ENCODE measurements at places on chromosomes 6 and 20.
A peak's percentile ranks its signal among the peaks of the same experiment; 100 is the strongest.

DNA sequence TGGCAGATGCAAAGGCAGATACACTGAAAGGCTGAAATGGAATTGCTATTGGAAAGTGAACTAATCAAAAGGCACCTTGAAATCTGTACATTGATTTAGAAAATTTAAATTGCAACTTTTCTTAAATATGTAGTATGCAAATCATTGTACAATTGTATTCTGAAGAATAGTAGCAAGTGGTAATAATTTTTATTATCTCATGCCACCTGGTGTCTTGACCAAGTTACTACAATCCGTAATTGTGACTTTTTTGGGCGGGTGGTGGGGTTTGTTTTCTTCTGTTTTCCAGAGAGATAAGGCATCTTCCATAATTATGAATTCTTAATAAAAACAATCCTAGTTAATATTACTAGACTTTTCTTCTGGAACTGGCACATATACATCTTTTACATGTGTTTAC lies 12.5 kb upstream of the BCKDHB start:
- no peak for DNase-seq
- H3K4me1 ChIP-seq = peaks cover 9% of the 10 kb centered on the region
- H3K36me3 ChIP-seq = no peaks in the 10 kb centered on the region
- H3K27me3 ChIP-seq = no peaks in the 10 kb centered on the region
- H3K4me3 ChIP-seq = no peak overlapping the region

DNA sequence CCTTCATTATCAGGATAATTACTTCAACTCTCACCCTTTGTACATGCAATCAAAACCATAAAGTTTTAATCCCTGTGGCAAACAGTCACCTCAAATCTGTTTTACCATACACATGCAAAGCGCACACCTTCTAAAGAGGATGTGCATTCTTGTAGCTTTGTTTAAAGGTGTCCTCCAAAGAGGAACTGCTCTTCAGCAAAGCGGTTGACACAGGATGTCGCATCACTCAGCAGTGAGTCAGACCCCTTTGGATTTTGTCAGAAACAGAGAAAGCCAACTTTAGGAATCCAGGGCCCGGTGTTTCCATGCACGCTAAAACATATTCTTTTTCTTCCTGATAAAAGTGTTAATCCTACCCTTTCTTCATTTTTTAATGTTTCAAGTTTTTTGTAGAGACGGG lies 268.3 kb upstream of the ARID1B start:
- no peaks in the 10 kb centered on the region for H3K36me3 ChIP-seq
- H3K27me3 ChIP-seq = peaks cover 10% of the 10 kb centered on the region
- DNase-seq = no peak
- H3K27ac ChIP-seq = no peak overlapping the region
- H3K4me1 ChIP-seq = peaks cover 3% of the 10 kb centered on the region
- no peak overlapping the region for H3K4me3 ChIP-seq

GRCh38 chr6:31356946-31357466 lies at the start of gene HLA-B:
Gene HLA-B (minus strand): TSS chr6:31357179. CDS start chr6:31357158, 21 bp downstream.
- peaks cover 55% of the 10 kb centered on the region for H3K4me1 ChIP-seq
- H3K27ac ChIP-seq = peak within 1 kb of the TSS; percentile 100
- H3K36me3 ChIP-seq = peaks cover 35% of the 10 kb centered on the region
- peaks cover 2% of the 10 kb centered on the region for H3K27me3 ChIP-seq
- peak within 1 kb of the TSS; percentile 98 for H3K4me3 ChIP-seq
- DNase-seq = peak; percentile 92

GRCh38 chr6:11009353-11009752 lies 34.8 kb downstream of the ELOVL2 start:
- no peaks in the 10 kb centered on the region for H3K36me3 ChIP-seq
- H3K4me1 ChIP-seq = no peaks in the 10 kb centered on the region
- H3K27me3 ChIP-seq = peaks cover 20% of the 10 kb centered on the region

DNA sequence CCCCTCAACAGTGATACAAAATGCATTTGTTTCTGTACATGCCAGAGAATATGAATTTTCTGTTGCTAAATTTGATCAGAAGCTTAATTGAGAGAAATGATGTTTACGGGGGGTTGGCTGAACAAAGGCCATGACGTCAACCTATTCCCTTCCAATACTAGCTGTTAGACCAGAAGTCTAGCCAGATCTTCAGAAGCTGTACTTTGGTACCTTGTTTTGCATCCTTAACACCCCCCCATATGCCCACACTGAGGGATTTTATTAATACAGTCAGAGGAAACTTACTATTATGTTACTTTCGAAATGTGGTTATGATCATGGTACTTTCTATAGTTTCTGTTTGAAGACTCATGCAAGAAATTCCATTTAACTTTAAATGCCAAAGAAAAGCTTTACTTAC lies 3.1 kb downstream of the NCOA7 start:
- DNase-seq = no peak
- peak overlapping the region; percentile 52 for H3K4me3 ChIP-seq
- H3K36me3 ChIP-seq = peaks cover 6% of the 10 kb centered on the region

GRCh38 chr20:15642109-15642508 lies 931.1 kb downstream of the KIF16B start:
- no peak overlapping the region for H3K4me3 ChIP-seq
- H3K27ac ChIP-seq = no peak overlapping the region
- H3K36me3 ChIP-seq = no peaks in the 10 kb centered on the region
- H3K27me3 ChIP-seq = no peaks in the 10 kb centered on the region

DNA sequence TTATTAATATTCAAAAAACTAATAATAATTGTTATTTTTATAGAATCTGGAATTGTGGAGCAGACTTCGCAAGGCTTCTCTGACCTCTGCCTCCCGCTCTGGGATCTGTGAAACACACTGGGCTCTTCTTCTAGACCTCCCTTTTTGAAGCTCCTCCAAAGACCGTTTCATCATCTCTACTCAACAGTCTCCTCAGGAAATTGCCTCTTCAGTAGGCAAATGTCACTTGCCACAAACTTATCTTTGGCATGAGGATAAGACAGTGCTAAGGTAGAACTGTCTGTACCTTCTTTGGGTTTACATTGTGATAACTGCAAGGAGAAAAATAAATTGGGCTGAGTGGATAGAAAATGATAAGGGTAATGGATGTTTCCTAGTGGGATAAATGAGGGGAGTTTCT lies 2.3 kb upstream of the MAS1L start:
- DNase-seq = no peak
- peaks cover 30% of the 10 kb centered on the region for H3K27me3 ChIP-seq
- no peaks in the 10 kb centered on the region for H3K36me3 ChIP-seq
- H3K27ac ChIP-seq = no peak overlapping the region
- H3K4me1 ChIP-seq = peaks cover 2% of the 10 kb centered on the region

DNA sequence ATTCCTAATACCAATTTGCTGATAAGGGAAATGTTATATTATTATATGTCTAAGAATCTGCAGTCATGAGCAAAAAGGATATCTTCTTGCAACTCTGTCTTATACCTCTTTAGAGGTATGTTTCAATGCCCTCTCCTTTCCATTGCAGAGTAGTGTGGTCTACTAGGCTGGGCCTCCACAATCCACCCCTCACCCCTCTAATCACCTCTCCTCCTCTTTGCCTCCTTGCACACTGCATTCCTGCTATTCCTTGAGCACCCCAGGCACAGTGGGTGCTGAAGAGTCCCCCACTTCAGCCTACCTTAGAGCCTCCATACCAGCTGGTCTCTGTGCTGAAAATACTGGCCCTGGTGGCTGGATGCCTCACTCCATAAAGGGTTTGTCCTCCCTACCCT lies 26.9 kb downstream of the ARMC2 start:
- H3K27me3 ChIP-seq = no peaks in the 10 kb centered on the region
- peaks cover 38% of the 10 kb centered on the region for H3K4me1 ChIP-seq
- H3K4me3 ChIP-seq = peak overlapping the region; percentile 10
- H3K36me3 ChIP-seq = peaks cover 33% of the 10 kb centered on the region
- H3K27ac ChIP-seq = peak overlapping the region; percentile 12

DNA sequence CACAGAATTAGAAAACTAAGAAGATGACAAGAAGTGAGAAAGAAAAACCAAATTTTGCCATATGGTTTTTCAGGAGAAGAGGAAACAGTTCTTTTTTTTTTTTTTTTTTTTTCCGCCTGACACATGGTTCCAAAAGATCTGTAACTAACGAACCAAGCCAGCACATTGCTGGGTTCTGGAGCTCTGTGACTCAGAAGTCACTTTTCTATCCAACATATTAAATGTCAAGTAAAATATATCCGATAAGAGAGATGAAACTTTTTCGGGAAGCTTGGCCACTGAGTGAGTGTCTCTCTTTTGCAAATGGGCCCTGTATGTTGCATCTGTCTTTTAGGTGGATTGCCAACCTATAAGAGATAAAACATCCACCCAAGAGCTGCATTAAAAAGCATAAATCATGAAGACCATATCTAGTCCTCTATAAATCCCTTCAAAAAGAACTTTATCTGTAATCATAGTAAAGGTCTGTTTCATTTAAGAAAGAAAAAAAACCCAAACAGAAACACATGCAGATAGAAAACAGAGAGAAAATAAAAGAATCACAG lies 4.6 kb downstream of the METTL24 start:
- DNase-seq = no peak
- H3K27me3 ChIP-seq = peaks cover 6% of the 10 kb centered on the region
- H3K4me1 ChIP-seq = peaks cover 15% of the 10 kb centered on the region
- no peak overlapping the region for H3K4me3 ChIP-seq
- H3K27ac ChIP-seq = no peak overlapping the region

- peaks cover 11% of the 10 kb centered on the region for H3K27me3 ChIP-seq
- DNase-seq = no peak
- H3K4me1 ChIP-seq = no peaks in the 10 kb centered on the region
- H3K27ac ChIP-seq = no peak overlapping the region
Observed at GRCh38 chr6:139627091-139627490, 252.6 kb upstream of the CITED2 start.

DNA sequence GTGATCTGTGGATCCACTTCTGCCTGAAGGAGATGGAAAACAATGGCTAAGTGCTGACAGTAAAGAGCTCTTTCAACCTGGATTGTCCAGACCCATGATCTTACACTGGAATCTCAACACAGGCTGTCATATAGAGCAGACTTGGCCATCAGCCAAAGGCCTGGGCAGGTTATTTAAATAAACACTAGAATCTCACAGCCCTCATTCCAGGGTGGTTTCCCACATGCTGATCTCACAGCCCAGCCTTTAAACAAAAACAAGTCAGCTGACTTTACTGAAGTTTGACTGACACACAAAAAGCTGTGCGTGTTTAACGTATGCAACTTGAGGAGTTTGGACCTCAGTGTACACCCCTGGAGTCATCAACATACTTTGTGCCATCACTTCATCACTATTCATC lies 28.4 kb downstream of the SYNDIG1 start:
- H3K4me3 ChIP-seq = no peak overlapping the region
- no peak for DNase-seq
- no peaks in the 10 kb centered on the region for H3K27me3 ChIP-seq
- H3K4me1 ChIP-seq = no peaks in the 10 kb centered on the region

DNA sequence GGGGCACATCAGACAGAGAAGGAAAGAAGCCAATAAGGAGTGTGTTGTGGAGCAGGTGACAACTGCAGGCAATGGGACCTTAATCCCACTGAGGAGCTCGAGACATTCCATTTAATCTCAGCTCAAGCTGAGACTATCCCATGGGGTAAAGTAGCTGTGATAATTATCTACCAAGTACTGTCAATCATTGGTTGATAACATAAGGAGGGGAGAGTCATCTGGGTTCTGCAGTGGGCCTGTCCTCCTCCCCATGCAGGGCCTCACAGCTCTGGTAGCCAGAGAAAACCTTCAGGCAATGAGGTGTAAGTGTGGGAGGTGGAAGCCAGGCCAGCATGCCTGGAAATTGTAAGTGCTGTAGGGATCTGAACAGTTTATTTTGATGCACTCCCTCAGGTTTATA lies 375.0 kb upstream of the ARID1B start:
- no peak for DNase-seq
- H3K27me3 ChIP-seq = no peaks in the 10 kb centered on the region
- H3K4me3 ChIP-seq = no peak overlapping the region
- peaks cover 3% of the 10 kb centered on the region for H3K36me3 ChIP-seq
- no peak overlapping the region for H3K27ac ChIP-seq
